BE2C (cell line): ENCODE measurements at places on chromosomes 5 and 9.

GRCh38 chr5:93294199-93294598, 286.8 kb downstream of the NR2F1-AS1 start:
- DNase-seq: no peak

- DNase-seq: no peak
These were observed 17.2 kb downstream of the PPARGC1B start for GRCh38 chr5:149747141-149747832.

GRCh38 chr5:38207343-38207742, 51.0 kb upstream of the EGFLAM start:
- no peak for DNase-seq

DNA sequence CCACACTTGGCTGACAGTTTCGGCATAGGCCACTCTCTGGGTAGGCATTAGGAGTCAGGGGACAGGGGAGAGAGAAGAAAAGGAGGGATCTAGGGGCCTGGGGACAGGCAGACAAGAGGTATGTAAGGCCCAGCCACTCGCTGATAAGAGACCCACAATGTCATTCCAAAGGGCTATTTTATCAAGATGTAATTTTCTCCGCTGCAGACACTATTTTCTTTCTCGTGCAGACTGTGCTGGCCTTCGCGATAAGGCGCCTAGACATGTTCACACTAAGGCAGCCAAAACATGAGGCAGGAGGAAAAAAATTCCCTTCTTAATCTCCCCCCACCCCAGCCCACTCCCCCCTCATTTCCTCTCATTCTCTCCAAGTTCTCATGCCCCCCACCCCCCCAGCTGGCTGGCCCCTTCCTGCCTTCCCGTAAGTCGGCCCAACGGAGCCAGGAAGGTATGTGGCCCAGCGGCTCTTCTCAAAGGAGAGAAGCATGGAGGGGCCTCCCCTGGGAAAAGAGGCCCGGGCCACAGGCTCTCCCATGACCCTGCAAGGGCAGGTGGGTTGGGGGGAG, 44.9 kb upstream of the SYNPO start:
- DNase-seq: no peak

DNA sequence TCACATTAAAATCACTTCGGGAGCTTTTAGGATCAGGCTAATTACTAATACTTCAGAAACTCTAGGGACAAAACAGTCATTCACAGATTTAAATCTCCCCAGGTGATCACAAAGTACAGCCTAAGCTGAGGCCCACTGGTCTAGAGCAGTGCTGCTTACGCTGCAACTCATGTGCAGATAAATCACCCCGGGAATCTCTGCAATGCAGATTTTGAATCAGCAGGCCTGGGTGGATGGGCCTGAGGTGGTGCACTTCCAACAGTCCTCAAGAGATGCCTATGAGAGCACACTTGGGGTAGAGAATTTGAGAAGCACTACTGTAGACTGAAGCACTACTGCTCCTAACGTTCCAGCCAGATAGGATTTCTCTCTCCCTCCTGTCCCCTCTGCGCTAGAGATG, 28.4 kb downstream of the CSF1R start:
- no peak for DNase-seq

DNA sequence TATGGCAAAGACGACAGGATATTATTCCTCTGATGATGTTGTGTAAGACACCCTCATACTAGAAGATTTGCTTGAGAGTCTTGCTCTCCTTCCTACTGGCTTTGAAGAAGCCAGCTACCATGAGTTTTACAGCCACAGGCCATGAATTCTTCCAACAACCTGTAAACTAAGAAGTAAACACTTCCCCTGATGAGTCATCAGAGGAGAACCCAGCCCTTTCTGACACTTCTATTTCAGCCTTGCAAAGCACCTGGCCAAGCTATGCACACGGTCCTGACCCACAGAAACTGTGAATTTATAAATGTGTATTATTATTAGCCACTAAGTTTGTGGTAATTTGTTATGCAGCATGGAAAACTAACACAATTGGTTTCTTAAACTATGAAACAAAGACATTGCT, 288.8 kb upstream of the ADAMTSL1 start:
- DNase-seq: no peak

DNA sequence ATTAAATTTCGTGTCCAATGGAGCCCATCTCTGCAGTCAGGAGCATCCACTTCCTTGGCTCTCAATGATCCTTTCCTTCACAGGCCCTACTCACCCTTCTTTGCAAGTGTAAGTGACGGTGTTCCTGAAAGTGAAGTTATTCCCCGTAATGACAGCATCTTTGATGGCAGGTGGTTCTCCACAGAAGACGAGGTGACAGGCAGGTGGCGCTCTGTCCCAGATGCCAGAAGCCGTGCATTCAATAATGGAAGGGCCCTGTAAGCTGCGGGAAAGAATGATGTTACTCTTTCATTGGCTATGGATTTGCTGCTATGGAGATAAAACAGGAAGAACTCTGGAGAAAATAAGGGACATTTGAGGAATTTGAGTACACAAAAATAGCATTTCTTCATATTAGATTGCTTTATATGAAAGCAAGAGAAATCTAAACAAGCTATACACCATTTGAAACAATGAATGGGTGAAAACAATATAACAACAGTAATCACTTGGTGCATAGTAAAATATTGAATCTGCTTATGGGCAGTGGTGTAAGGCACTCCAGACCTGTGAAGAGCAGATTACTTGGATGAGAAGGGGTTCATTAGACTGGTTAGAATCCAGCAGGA, 89.9 kb upstream of the TXNDC8 start:
- DNase-seq: peak; percentile 60

DNA sequence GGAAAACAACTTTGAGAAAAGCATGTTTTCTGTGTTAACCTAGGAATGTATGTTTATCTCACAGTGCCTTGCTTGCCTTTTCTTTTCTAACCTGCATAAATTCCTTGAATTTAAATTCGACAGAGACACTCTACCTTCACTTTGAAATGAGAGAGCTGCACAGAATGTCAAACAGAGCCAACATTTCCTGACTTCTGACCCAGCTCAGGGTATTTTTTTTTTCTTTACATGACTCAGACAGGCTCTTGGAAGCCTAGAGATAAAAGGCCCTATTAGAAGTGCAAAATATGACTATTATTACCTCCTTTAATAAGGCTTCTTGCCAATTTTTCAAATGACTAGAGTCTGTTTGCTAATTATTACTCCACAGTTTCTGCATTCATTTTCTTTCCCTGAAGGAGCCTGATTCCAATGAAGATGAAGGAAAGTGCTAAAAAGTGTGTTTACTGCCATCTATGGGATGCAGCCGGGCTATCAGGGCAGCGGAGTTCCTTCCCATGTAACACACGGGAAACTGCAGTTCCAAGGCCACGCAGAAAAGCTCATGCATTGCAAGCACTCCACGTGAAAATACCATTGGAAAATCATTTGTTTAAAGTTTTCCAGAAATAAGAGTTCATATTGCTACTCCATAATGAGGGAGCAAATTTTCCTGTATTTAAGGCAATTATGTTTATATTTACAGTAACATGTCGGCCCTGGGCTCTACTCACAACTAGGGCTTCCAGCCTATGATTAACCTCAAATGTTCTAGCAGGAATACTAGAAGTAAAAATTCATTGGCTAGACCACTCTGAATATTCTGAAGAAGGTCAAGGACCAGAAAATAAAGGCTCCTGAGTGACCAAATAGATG, 485.6 kb downstream of the ZSWIM6 start:
- peak; percentile 56 for DNase-seq

GRCh38 chr5:154265197-154265773, 74.8 kb downstream of the GALNT10 start:
- DNase-seq: no peak

GRCh38 chr5:79962575-79963222, 28.4 kb downstream of the MTX3 start:
- DNase-seq: no peak

DNA sequence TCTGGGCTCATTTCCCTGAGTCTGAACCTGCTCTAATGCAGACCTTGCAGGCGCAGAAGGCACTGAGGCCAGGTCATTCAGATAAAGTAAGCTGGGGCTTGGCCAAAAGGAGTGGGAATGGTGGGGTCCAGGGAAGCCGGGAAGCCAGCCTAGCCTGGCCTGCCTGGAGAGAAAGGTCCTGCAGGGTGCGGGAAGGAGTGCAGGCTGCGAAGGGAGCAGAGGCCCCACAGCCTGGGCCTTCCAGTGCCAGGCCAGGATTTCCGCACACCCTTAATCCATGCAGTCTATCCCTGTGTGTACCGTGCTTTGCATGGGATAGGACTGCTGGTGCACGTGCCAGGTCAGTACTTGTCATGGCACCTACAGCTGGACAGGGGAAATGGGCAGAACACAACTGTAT, 3.6 kb upstream of the STING1 start:
- no peak for DNase-seq

GRCh38 chr5:181087309-181087708, 43.7 kb downstream of the OR2V1 start:
- no peak for DNase-seq

DNA sequence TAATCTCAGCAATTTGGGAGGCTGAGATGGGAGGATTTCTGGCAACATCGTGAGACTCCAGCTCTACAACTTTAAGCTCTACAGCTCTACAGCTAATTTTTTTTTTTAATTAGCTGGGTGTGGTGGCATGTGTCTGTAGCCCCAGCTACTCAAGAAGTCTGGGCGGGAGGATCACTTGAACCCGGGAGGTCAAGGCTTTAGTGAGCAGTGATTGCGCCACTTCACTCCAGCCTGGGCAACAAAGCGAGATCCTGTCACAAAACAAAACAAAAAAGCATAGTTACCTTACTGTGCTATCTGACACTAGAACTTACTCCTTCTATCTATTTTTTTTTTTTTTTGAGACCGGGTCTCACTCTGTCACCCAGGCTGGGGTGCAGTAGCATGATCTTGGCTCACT, 6.3 kb upstream of the WDR38 start:
- DNase-seq: no peak

- DNase-seq: peak; percentile 47
These were observed 1.2 kb downstream of the JMY start for GRCh38 chr5:79236970-79237739.

DNA sequence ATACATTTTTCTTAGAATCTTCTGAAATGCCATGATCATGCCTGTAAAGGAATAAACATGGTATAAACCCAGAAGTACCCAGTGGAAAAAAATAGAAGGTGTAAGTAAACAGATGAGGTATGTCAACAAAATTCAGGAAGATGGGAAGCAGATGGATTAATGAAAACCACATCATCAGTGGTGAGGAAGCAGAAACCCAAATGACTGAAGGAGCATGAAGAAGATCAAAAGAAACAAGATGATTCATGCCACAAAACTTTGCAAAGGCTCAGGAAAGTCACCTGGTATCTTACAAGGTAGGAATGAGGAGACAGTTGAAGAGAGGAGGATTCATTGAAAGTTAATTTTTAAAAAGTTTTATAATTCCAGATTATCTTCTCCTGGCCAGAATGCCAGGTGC, 132.8 kb upstream of the PAPPA start:
- DNase-seq: no peak

GRCh38 chr9:82513242-82513751, 524.7 kb downstream of the SPATA31D1 start:
- no peak for DNase-seq

- no peak for DNase-seq
These were observed 113.9 kb upstream of the SLC12A2 start for GRCh38 chr5:127969651-127970050.

- DNase-seq: no peak
These were observed 33.6 kb upstream of the GPR151 start for GRCh38 chr5:146549615-146550014.

- DNase-seq: no peak
These were observed 888.8 kb downstream of the CDH18 start for GRCh38 chr5:19099195-19099594.

DNA sequence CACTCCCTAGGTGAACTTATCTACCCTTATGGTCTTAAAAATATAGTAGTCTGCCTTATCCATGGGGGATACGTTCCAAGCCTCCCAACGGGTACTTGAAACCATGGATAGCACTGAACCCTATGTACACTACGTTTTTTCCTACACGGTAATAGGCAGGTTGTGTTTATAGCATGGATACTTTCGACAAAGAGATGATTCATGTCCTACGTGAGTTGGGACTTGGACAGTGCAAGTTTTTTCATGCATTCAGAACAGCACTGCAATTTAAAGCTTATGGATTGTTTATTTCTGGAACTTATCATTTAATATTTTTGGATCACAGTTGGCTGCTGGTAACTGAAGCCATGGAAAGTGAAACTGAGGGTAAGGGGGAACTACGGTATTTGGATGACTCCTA, 88.1 kb downstream of the CNTLN start:
- no peak for DNase-seq

DNA sequence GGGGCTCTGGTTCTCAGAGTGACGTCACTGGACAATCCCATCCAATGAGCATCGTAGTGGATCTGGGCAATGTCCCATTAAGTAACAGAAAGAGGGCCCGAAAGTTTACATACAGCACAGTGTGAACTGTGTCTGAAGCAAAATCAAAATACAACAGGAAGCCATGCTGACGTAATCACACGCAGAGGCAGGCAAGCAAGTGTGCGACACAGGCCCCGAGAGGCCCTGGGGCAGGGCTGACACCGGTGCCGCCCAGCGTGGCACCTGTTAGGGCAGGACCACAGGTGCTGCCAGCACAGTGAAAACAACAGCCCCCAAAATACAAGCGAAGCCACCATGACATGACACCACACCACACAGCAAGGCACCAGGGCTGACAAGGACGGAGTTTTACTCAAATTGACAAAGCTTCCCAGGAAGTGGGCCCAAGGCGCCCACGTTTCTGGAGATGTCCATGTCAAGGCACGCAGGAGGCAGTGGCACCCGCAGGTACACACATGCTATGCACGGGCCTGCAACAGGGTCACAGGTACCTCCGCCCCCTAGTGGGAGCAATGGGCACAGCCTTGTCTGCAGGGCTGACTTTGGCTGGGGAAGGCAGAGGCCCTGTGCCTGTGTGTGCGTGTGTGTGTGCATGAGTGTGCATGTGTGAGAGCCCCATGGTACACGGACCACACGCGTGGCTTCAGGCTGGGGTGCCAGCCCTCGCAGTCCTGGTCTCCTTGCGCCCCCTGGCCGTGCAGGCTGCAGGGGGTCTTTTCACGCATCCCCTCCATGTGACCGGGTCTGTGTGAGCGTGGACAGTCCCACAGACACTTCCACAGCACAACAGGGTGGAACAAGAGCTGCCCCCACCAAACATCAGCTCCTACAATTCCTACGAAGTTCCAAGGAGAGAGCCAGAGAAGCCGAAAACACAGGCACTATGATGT, 19.6 kb downstream of the QSOX2 start:
- DNase-seq: peak; percentile 82

DNA sequence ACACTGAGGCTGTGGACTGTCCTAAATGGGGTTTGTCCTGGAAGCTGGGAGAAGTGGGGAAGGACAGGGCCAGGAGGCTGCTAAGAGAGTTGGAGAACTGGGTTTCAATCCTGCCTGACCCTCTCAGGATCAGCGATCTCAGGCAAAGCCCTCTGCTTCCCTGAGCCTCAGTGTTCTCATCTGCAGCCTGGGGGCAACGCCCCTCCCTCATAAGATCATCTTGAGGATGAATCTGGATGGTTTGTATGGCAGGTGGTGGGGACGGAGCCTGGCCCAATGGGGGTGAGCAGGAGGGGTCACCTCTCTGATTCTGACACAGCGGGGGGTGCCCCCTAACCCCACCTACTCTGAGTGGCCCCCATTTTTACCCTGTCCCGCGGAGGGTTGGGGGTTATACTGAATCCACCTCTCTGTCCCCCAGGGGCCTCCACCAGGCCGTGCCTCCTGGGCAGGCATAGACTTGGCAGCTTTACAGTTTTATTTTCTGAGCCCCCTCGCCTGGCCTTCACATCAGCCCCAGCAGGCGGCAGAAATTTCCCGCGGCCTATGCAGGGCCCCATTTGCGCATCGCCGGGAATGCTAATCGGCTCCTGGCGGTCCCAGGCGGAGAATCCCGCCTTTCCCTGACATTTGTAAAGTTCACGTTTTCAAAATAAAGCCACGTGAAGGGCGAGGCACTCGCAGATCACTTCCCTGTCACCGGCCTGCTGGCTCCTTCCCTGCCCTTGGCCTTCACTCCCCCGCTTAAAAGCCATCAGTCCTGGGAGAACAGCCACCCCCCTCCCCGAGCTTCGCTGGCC, 17.8 kb upstream of the LAMC3 start:
- no peak for DNase-seq
